ENCODE measurements at places on chromosomes 7 and 10. TPM values are rescaled to one million over a fixed set of nuclear protein-coding genes. Genes with fewer than 3 reads are reported as not detected.

- no peaks in the 10 kb centered on the region for H3K36me3 ChIP-seq
- no peaks in the 10 kb centered on the region for H3K4me1 ChIP-seq
- H3K4me3 ChIP-seq, result no peak overlapping the region
- no peak for DNase-seq
Observed at GRCh38 chr10:80694930-80695329, 157.2 kb downstream of the SH2D4B start.

GRCh38 chr10:27258492-27258837 lies 17.9 kb upstream of the ACBD5 start:
- no peak for DNase-seq
- no peak overlapping the region for H3K27ac ChIP-seq
- H3K4me1 ChIP-seq, result no peaks in the 10 kb centered on the region
- H3K4me3 ChIP-seq, result peak overlapping the region; percentile 39
- H3K36me3 ChIP-seq, result no peaks in the 10 kb centered on the region
- peaks cover 56% of the 10 kb centered on the region for H3K27me3 ChIP-seq

DNA sequence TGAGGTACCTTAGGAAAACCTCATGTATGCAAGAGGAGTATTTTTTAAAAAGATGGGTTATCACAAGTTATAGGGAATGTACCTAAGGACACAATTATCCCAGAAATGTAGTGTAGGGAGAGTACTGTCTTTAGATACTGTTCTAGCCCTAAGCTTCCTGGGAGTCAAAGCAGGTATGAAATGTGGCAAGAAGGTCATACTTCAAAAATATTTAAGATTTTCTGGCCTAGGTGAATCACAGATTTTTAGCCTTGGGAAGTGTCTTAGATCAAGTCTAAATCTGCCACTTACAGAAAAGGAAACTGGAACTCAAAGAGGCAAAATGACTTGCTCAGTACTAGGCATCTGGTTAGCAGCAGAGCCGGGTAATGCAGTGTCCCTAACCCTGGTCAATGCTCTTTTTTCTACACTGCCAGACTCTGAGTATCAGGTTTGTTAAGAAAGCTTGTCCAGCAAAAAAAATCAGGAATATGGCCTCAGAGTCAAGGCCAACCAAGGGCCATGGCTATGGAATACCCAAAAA lies 13.9 kb downstream of the PIK3AP1 start:
- H3K4me3 ChIP-seq, result no peak overlapping the region
- H3K36me3 ChIP-seq, result no peaks in the 10 kb centered on the region
- no peaks in the 10 kb centered on the region for H3K4me1 ChIP-seq
- H3K27ac ChIP-seq, result no peak overlapping the region

- H3K27me3 ChIP-seq, result no peaks in the 10 kb centered on the region
- H3K27ac ChIP-seq, result no peak overlapping the region
- DNase-seq, result no peak
- H3K36me3 ChIP-seq, result no peaks in the 10 kb centered on the region
- H3K4me1 ChIP-seq, result peaks cover 26% of the 10 kb centered on the region
- H3K4me3 ChIP-seq, result no peak overlapping the region
Observed at GRCh38 chr10:43141421-43141820, 3.2 kb downstream of the CSGALNACT2 start.

GRCh38 chr10:48390933-48391845 lies 84.7 kb downstream of the MAPK8 start:
- no peaks in the 10 kb centered on the region for H3K36me3 ChIP-seq
- DNase-seq, result peak; percentile 71
- H3K27me3 ChIP-seq, result no peaks in the 10 kb centered on the region
- H3K4me3 ChIP-seq, result no peak overlapping the region
- no peak overlapping the region for H3K27ac ChIP-seq

- no peak overlapping the region for H3K4me3 ChIP-seq
- no peak overlapping the region for H3K27ac ChIP-seq
- H3K4me1 ChIP-seq, result no peaks in the 10 kb centered on the region
- no peaks in the 10 kb centered on the region for H3K36me3 ChIP-seq
- DNase-seq, result no peak
Observed at GRCh38 chr10:12613136-12613535, 263.8 kb downstream of the CAMK1D start.

GRCh38 chr7:80466636-80467035 lies 45.2 kb downstream of the GNAT3 start:
- no peak for DNase-seq
- H3K4me3 ChIP-seq, result no peak overlapping the region
- H3K4me1 ChIP-seq, result peaks cover 5% of the 10 kb centered on the region
- no peaks in the 10 kb centered on the region for H3K36me3 ChIP-seq
- H3K27ac ChIP-seq, result no peak overlapping the region

DNA sequence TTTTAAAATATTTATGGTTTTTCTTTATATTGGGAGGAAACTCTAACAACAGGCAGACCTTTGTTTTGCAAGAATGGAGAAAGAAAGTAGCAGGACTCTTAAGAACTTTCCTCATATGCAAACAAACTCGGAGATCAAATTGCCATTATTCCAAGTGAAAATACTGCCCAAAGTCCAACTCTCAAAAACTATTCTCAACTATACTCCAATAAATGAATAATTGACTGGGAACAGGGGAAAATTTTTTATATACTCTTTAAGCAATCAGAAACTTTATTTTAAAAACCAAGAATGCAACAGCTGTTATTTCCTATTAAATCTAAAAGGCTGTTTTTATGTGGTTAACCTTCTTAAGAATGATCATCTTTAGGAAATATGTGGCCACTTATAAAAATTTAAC lies 101.9 kb downstream of the COL28A1 start:
- H3K4me1 ChIP-seq, result peaks cover 25% of the 10 kb centered on the region
- no peak overlapping the region for H3K4me3 ChIP-seq
- H3K27ac ChIP-seq, result no peak overlapping the region
- no peak for DNase-seq
- no peaks in the 10 kb centered on the region for H3K36me3 ChIP-seq

- no peaks in the 10 kb centered on the region for H3K4me1 ChIP-seq
- H3K36me3 ChIP-seq, result no peaks in the 10 kb centered on the region
- no peak overlapping the region for H3K4me3 ChIP-seq
- H3K27ac ChIP-seq, result no peak overlapping the region
Observed at GRCh38 chr7:139758388-139758787, 19.4 kb downstream of the HIPK2 start.

GRCh38 chr10:77598606-77599005 lies 39.0 kb downstream of the KCNMA1 start:
- H3K4me3 ChIP-seq, result no peak overlapping the region
- H3K4me1 ChIP-seq, result peaks cover 23% of the 10 kb centered on the region
- DNase-seq, result no peak
- no peaks in the 10 kb centered on the region for H3K36me3 ChIP-seq
- H3K27me3 ChIP-seq, result no peaks in the 10 kb centered on the region
- no peak overlapping the region for H3K27ac ChIP-seq

GRCh38 chr7:13144673-13145072 lies 457.2 kb downstream of the ARL4A start:
- H3K27ac ChIP-seq, result no peak overlapping the region
- H3K36me3 ChIP-seq, result no peaks in the 10 kb centered on the region
- no peak for DNase-seq

- H3K27ac ChIP-seq, result no peak overlapping the region
- no peaks in the 10 kb centered on the region for H3K27me3 ChIP-seq
- no peaks in the 10 kb centered on the region for H3K4me1 ChIP-seq
- no peak overlapping the region for H3K4me3 ChIP-seq
Observed at GRCh38 chr10:29083096-29083495, 205.8 kb upstream of the LYZL1 start.

DNA sequence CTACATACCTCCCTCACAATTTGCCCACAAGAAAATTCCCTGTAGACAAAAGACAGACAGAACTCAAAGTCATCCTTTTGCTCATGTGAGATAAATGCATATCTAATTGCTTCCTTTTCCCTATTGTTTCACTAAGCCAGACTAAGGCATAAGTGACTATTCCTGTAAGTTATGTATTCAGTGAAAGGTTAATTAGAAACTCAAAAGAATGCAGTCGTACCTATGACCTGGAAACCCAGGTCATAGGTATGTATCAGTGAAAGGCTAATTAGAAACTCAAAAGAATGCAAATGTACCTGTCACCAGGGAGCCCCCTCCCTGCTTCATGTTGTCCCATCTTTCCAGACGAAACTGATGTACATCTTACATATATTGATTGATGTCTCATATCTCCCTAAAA lies 10.3 kb upstream of the GARS1 start:
- no peak for DNase-seq
- no peaks in the 10 kb centered on the region for H3K27me3 ChIP-seq
- peaks cover 41% of the 10 kb centered on the region for H3K36me3 ChIP-seq

- no peaks in the 10 kb centered on the region for H3K36me3 ChIP-seq
- H3K4me1 ChIP-seq, result peaks cover 35% of the 10 kb centered on the region
- peak; percentile 74 for DNase-seq
- no peaks in the 10 kb centered on the region for H3K27me3 ChIP-seq
- peak overlapping the region; percentile 79 for H3K4me3 ChIP-seq
Observed at GRCh38 chr10:34813626-34814222, 1.4 kb downstream of the PARD3 start.

DNA sequence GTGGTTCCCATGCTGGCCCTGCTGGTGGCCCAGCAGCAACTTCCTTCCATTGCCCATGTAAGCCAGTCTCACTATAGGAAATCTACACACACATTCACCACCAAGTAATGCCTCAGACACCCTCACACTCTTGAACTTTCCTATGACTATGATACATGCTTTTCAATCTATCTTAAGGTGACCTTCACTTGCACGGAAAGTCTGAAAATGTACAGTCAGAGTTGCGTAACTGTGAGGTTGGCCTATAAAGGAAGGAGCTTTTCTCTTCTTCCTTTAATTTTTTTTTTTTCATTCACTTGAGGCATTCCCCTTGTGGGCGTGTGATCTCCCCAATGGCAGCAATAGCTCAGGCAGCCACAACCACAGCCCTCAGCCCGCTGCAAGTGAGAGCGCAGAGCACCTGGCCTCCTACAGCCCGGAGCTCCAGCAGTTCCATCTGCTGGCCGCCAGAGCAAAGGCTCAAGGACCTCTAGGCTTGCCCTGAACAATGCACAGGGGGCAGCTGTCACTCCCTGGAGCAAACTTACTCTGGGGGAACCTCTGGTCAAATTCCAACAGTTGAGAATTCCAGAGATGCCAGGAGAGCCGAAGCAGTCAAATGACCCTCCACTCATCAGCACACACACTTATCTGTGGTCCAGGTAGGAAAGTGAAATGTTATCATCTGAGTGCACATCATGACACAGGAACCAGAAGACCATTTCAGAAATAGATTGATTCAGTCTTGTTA lies 123.1 kb upstream of the ADO start:
- H3K4me3 ChIP-seq, result no peak overlapping the region
- DNase-seq, result peak; percentile 22
- no peaks in the 10 kb centered on the region for H3K36me3 ChIP-seq
- no peak overlapping the region for H3K27ac ChIP-seq

GRCh38 chr7:140275069-140275965 lies 98.5 kb upstream of the KDM7A start:
- no peaks in the 10 kb centered on the region for H3K36me3 ChIP-seq
- DNase-seq, result peak; percentile 37
- H3K4me3 ChIP-seq, result peak overlapping the region; percentile 37
- H3K27ac ChIP-seq, result no peak overlapping the region
- peaks cover 12% of the 10 kb centered on the region for H3K4me1 ChIP-seq

- H3K27ac ChIP-seq, result peak overlapping the region; percentile 23
- H3K4me1 ChIP-seq, result peaks cover 27% of the 10 kb centered on the region
- no peaks in the 10 kb centered on the region for H3K36me3 ChIP-seq
Observed at GRCh38 chr10:69733791-69734261, 67.9 kb upstream of the COL13A1 start.

- no peak overlapping the region for H3K4me3 ChIP-seq
- H3K36me3 ChIP-seq, result no peaks in the 10 kb centered on the region
- H3K27ac ChIP-seq, result no peak overlapping the region
- no peak for DNase-seq
- no peaks in the 10 kb centered on the region for H3K27me3 ChIP-seq
Observed at GRCh38 chr7:74266191-74266963, 12.2 kb upstream of the RFC2 start.

DNA sequence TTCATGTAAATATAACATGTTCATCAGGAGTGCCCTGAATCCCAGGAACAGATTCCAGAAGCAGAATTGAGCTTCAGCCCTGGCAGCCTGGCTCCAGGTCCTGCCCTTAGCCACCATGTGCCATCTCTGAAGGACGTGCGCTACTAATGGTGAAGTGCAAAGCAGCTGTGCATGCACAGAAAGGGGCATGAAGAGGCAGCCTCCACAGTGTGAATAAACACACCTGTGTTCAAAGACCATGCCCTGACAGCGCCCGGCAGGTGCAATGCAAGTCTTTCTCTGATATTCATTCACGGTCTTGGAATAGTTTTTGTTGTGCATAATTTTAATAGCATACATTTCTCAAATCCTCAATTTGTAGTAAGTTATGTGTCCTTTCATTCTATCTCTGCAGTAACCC lies 250.4 kb upstream of the TCERG1L start:
- no peaks in the 10 kb centered on the region for H3K27me3 ChIP-seq
- no peak overlapping the region for H3K27ac ChIP-seq
- H3K4me3 ChIP-seq, result no peak overlapping the region
- no peak for DNase-seq
- H3K36me3 ChIP-seq, result no peaks in the 10 kb centered on the region

DNA sequence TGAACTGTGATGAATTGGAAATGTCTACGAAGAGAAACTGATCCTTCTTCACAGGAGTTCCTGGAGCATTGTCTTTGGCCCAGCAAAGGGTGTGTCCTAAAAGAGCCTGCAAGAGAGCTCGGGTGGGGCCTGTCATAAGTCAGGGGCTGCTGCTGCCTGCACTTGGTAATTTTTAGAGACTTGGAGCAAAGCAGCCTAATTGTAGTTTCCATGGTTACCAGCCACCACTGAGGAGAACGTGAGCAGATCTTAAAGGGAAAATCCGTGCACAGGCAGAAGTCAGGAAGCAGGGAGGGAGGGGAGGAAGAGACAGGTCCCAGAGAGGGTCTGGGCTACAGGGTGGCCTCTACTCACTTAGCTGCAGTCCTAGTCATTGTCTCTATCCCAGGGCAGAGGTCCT lies 463.6 kb downstream of the PLXNA4 start:
- H3K27me3 ChIP-seq, result no peaks in the 10 kb centered on the region
- H3K4me1 ChIP-seq, result peaks cover 19% of the 10 kb centered on the region
- no peak overlapping the region for H3K4me3 ChIP-seq
- no peak for DNase-seq

The DLX5 gene
- not detected for polyA plus RNA-seq

The BAMBI gene
- 0.95 TPM for polyA plus RNA-seq

The FXYD4 gene
- not detected for polyA plus RNA-seq

The DOCK4 gene
- polyA plus RNA-seq, result 2.0 TPM

The TRDMT1 gene
- 4.3 TPM for polyA plus RNA-seq

The SORCS1 gene
- polyA plus RNA-seq, result 0.22 TPM

The THSD7A gene
- polyA plus RNA-seq, result 0.01 TPM

The FBXL13 gene
- polyA plus RNA-seq, result 0.24 TPM

The FAM25A gene
- not detected for polyA plus RNA-seq

The DPP6 gene
- not detected for polyA plus RNA-seq

The ASCC1 gene
- polyA plus RNA-seq, result 30.0 TPM

The EMX2 gene
- polyA plus RNA-seq, result 13.2 TPM

The WEE2 gene
- polyA plus RNA-seq, result not detected

The MEIG1 gene
- polyA plus RNA-seq, result 0.33 TPM

The ANKRD61 gene
- polyA plus RNA-seq, result 0.24 TPM

The LSM8 gene
- polyA plus RNA-seq, result 47.2 TPM

The NSUN5 gene
- 23.4 TPM for polyA plus RNA-seq
